ENCODE measurements at places on chromosomes 11 and 22. TPM values are rescaled to one million over a fixed set of nuclear protein-coding genes. Genes with fewer than 3 reads are reported as not detected.

GRCh38 chr22:47901911-47902310 lies 1139.5 kb downstream of the TBC1D22A start:
- no peak overlapping the region for H3K4me3 ChIP-seq
- H3K36me3 ChIP-seq, result no peaks in the 10 kb centered on the region
- H3K27me3 ChIP-seq, result no peaks in the 10 kb centered on the region
- no peak for DNase-seq
- no peaks in the 10 kb centered on the region for H3K4me1 ChIP-seq
- no peak overlapping the region for H3K27ac ChIP-seq

DNA sequence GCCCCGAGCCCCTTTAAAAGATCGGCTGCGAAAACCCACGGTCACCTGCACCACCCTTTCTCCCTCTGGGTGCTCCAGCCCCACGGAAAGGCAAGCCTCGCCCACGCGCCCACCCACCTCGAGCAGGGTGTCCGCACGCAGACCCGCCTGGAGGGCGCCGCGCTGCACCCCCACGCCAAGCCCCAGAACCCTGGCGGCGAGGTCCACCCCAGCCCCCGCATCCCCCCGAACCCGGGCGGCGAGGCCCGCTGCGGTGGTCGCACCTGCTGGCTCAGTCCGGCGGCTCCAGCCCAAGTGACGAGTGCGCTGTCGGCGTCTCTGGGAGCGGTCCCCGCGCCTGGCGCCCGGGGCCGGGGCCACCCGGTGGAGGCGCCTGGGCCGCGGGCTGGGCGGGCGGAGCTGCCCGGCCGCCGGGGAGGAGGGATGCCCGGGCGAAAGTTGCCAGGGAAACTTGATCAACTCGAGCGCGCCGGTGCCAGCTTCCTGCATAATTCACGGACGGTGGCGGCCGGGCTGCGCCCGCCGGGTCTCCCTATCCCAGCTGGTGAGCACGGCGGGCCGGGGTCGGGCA lies 1.1 kb downstream of the SHANK2 start:
- H3K27me3 ChIP-seq, result no peaks in the 10 kb centered on the region
- peak overlapping the region; percentile 81 for H3K4me3 ChIP-seq
- DNase-seq, result no peak
- peaks cover 5% of the 10 kb centered on the region for H3K4me1 ChIP-seq

DNA sequence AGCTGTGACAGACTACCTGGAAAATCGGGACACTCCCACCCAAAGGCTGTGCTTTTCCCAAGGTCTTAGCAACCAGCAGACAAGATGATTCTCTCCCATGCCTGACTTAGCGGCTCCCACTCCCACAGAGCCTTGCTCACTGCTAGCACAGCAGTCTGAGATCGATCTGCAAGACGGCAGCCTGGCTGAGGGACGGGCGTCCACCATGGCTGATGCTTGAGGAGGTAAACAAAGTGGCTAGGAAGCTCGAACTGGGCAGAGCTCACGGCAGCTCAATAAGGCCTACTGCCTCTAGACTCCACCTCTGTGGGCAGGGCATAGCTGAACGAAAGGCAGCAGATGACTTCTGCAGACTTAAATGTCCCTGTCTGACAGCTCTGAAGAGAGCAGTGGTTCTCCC lies 84.9 kb downstream of the SMCO4 start:
- no peak overlapping the region for H3K4me3 ChIP-seq
- DNase-seq, result no peak
- no peaks in the 10 kb centered on the region for H3K36me3 ChIP-seq
- no peaks in the 10 kb centered on the region for H3K4me1 ChIP-seq
- no peak overlapping the region for H3K27ac ChIP-seq

GRCh38 chr11:117860139-117860538 lies 16.3 kb downstream of the FXYD6 start:
- 0 out of 2 replicates have a peak, but pooled peaks cover 2% of the 10 kb centered on the region for H3K4me1 ChIP-seq
- no peak overlapping the region for H3K27ac ChIP-seq
- H3K27me3 ChIP-seq, result no peaks in the 10 kb centered on the region
- H3K36me3 ChIP-seq, result no peaks in the 10 kb centered on the region
- H3K4me3 ChIP-seq, result no peak overlapping the region

DNA sequence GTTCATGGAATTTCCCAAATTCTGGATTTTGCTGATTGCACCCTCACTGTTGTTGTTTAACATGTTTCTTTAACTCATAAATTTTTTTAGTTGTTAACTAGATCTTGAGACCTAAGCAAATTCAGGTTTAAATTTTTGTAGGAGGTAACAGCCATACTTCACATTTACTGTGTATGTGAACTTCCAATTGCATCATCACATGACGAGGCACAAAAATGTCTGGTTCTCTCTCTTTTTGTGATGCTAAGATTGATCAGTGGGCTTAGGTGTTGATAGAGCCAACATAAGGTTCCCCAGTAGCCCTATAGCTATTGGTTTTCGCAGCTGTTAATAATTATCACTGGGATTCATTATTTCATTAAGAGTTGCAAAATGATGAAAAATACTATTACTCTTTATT lies 277.5 kb downstream of the TMEM135 start:
- no peaks in the 10 kb centered on the region for H3K27me3 ChIP-seq
- no peak overlapping the region for H3K27ac ChIP-seq
- no peaks in the 10 kb centered on the region for H3K4me1 ChIP-seq
- DNase-seq, result no peak
- no peak overlapping the region for H3K4me3 ChIP-seq

Gene SLC35F2
- 53.5 TPM for total RNA-seq

Measured in HCT116 (cell line).